ENCODE measurements at places on chromosomes 5 and 9.

DNA sequence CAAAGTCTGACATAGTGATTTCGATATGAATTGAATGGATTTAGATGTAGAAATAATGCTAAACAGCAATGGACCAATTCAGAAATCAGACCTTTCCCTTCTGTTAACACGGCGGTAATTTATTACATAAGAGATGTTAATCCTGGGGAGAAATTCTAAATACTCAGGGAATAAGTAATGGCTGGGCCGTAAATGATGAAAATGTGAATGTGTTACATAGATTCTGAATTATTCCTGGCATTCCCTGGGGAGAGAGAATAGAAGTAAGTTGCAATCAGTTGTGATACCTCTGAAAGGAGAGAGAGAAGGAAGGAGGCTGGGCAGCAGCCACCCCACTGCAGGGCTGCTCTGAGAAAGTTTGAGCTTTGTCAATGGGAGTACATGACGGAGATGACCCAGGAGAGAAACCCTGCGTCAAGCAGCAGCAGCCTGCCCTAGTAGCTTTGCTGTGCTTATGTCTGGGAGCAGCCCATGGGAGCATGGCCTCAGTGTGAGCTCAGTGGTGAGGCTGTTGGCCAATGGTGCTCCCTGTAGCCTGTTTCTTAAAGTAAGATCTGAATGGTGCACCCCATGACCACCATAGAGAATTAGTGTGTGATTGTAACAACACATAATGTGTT, 420.1 kb downstream of the MTRR start:
- no peak for DNase-seq

DNA sequence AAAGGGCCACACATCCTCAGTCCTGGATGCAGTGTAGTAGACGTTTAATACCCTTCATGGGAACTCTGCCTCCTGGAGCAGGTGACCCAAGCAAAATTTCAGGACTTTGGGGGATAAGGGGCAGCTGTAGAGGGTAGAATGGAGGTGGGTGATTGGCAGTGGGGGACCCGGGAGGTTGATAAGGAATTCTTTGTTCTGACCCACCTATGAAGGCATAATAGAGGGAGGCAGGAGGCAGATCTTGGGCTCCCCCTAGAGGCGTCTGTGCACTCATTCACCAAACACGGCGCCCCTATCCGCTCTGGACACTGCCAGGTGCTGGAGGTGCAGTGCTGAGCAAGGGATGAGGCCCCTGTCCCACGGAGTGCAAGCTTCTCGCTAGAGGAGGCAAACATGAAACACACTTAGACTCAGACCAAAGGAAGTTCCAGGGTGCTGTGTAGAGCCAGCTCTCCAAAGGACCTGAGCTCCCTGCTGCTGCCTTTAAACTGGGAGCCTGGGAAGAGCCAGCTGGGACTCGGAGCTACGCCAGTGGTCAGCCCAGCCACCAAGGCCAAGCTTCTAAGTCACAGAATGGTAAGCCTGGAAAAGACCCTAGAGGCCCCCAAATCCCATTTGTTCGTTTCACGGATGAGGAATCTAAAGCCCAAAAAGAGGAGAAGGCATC, 7.7 kb downstream of the IL17B start:
- DNase-seq, result peak; percentile 66

- no peak for DNase-seq
Measured at GRCh38 chr5:126383246-126383645, 40.0 kb upstream of the GRAMD2B start.

- DNase-seq, result no peak
Measured at GRCh38 chr5:100890461-100891008, 12.5 kb downstream of the ST8SIA4 start.

Data from activated T-cell treated with anti-CD3 and anti-CD28 coated beads for 1 hour (primary cell).